ENCODE measurements at places on chromosomes 12 and 14.

GRCh38 chr12:53726946-53727309 is 324 bp downstream of the CALCOCO1 start:
- no peak for DNase-seq

DNA sequence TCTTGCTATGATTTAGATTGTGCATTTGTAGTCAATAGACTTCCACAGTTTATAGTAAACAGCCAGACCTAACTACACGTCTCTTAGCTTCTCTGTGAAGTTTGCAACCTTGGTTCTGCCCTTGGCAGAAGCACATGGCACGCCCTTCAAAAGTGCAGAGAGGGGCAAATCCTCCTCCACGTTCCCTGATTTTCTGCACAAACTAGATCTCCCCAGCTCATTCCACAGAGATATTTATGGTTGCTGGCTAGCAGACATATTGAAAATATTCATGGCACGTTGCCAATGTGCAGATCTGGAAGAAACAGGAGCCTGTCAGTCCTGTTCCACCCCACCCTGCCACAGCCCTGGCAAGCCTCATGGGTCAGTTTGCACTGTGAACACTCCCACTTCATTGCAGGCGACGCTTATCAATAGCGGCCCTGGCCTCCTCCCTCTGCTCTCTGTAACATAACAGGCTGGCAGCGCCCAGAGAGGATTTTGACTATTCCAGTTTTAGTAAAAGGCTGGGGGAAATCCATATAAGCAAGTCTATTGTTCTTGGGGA is 6.5 kb upstream of the LGALS3 start:
- DNase-seq: no peak

DNA sequence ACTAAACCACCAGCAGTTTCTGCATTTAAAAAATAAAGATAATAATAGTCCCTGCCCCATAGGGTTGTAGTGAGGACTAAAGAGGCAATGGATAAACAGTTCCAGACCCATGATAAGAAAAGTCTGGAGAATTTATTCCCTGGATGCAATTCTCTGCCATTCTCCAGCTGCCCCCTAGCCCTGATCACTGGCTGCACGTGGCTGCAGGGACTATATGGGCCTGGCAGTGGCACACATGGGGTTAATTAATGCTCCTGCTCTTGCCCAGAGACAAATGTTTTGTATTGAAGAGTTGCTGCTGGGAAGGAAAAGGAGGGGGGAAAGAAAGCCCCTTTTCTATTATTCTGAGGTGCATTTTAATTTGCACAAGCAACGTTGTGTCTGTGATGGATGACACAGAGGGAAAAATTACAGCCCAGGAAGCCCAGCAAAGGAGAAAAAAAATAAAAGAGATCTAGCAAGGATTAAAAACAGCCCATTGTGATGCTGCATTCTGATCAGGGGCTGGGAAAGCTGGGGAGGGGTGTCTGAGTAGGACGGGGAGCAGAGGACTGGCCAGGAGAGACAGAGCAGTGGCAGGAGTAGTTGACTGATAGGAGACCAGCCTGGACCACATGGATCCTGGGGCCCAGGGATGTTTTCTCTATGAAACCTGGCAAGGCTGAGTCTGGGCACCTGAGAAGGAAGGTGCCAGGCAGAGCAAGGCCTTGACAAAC is 149.3 kb downstream of the ESRRB start:
- DNase-seq: no peak

DNA sequence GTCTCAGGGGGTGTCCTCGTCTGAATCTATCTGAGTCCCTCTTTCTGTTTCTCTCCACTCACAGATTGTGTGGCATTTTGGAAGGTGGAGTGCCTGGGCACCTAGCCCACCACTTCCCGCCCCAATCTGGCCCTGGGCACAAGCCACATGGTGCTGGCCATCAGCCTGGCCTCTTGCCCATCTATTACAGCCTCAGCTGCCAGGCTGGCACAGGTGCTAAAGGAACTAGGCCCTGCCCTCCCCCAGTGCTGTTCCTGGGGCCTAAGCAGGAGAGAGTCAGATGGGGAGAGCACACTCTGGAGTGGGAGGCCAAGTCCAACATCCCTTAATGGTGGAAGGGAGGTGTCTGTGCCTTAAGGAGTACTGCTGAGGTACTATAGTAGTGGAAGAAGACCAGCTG is 8.3 kb upstream of the CALCOCO1 start:
- DNase-seq: peak; percentile 40

GRCh38 chr12:90172524-90172923 is 463.9 kb upstream of the ATP2B1 start:
- DNase-seq: no peak

DNA sequence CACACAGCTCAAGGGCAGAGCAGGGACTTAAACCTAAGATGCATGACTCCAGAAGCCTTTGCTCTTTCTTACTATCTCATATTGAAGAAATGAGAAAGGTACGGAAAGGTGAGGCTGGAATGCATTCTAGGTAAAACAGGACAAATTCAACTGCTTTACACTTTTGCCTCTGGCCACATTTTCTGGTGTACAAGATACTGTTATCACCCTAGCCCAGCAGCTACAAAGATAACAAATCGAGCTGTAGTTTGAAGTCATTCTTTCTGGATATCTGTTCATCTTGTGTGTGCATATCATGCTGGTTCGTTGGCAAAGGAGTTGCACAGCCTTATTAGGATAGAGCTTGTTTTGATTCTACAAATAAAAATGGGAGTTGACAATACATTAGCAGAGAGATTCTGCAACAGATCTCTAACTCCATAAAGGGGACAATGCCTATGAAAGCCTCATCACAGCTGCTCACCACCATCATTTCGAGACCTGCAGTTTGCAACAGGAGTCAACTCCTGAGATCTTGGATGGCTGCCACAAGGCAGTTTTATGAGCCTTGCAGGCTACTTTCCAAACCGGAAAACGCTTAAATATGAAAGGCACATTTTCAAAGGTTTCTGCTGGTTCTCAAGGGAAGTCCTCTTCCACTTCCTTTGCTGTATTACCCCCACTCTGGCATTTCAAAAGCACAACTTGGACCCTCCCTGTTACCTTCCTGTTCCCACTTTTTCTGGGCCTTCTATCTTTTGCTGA is 64.9 kb downstream of the STXBP6 start:
- DNase-seq: peak; percentile 31

- DNase-seq: no peak
These were observed 817.0 kb downstream of the FLRT2 start for GRCh38 chr14:86346818-86347384.

- DNase-seq: peak; percentile 10
These were observed 231.4 kb downstream of the PCNX1 start for GRCh38 chr14:71138448-71139293.

- no peak for DNase-seq
These were observed 53.2 kb upstream of the ESRRB start for GRCh38 chr14:76322594-76323220.

DNA sequence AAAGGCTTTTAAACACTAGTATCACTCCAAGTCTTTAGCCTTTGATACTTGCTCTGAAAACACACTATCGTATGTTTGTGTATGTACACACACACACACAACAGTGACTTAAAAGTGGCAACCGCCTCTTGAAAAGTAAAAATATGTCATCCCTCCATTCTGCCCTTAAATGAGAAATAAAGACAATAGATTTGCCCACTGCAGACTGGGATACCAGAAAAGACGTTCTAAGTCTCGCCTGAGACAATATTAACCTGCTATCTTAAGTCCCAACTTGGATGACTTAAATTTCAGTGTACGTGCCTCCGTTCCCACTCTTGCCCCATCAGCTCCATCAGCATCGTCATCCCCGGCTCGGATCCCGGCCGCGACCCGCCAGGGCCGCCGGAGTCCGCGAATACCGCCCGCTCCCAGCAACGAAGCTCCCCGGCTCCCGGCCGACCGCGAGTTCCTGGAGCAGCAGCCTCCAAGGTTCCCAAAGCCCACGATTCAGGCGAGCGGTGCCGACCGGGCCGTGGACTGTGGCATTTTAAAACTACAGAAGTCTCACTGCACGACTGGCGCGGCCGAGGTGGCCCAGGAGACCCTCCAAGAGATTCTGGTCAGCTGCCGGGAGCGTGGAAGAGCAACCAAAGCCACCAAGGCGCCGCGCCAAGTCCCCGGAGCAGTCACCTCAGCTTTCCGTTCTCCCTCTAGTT is 2.8 kb upstream of the ARID2 start:
- DNase-seq: peak; percentile 89

DNA sequence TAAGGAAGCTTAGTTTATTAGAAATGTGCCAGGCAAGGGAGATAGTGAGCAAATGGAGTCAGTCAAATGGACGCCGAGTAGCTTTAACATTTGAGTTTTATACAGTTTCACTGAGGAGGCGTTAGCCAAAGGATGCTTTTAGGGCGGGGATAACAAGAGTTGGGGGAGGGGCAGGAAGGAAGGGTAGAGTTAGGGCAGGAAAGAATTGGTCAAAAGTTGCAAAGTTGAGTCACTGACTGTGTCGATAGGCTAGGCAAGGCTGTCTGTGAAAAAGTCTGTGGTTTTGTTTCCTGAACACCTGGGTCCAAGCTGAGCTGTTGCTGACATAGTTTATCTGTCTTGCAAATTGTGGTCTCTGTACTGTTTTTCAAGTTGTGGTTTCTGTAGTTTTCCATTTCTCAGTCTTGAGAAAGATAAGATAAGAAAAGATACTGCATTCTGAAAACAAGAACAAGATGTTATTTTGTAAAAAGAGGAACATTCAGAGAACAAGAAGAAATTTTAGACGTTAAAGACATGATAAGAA is 62.6 kb upstream of the RESF1 start:
- no peak for DNase-seq

DNA sequence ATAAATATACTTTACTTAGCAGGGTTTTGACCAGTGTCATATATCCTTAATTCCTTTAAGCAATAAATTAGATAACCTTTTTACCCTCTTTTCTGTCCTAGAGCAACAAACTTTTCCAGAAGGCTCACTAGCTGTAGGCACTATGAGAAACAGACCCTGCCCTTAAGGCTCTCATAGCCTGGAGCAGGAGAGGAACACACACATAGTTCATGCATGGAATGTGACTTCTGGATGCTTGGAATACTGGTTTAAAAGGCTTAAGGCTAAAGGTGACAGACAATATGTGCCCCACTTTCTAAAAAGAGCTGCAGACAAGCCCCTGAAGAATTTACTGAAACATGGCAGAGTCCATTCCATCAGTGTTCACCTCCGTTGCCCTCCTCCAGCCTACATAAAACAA is 237.2 kb downstream of the TTC8 start:
- DNase-seq: no peak
